EL (cell line): ENCODE measurements at places on chromosomes 5 and 9.
A peak's percentile ranks its signal among the peaks of the same experiment; 100 is the strongest.

- peak; percentile 83 for DNase-seq
Measured at GRCh38 chr9:109910671-109911518, 130.9 kb downstream of the PALM2AKAP2 start.

GRCh38 chr9:111036946-111037345 is 1.3 kb downstream of the LPAR1 start:
- DNase-seq: no peak

DNA sequence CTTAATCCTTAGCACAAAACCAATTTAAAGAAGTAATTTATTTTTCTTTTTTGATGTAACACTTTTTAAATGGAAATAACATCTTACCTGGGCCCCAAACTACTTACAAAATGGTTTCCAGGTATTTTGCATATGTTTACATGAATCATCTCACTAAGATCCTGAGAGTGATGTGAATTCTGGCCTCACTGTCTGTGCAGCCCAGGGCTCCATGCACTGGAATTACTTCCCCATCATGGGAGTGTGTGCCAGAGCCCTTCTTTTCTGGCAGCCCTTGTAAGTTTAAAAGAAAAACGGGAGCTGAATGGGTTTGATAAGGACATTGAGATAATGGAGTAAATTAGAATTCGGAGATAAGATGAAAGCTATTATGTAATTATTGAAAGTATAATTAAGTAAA is 12.2 kb upstream of the F2R start:
- DNase-seq: no peak

DNA sequence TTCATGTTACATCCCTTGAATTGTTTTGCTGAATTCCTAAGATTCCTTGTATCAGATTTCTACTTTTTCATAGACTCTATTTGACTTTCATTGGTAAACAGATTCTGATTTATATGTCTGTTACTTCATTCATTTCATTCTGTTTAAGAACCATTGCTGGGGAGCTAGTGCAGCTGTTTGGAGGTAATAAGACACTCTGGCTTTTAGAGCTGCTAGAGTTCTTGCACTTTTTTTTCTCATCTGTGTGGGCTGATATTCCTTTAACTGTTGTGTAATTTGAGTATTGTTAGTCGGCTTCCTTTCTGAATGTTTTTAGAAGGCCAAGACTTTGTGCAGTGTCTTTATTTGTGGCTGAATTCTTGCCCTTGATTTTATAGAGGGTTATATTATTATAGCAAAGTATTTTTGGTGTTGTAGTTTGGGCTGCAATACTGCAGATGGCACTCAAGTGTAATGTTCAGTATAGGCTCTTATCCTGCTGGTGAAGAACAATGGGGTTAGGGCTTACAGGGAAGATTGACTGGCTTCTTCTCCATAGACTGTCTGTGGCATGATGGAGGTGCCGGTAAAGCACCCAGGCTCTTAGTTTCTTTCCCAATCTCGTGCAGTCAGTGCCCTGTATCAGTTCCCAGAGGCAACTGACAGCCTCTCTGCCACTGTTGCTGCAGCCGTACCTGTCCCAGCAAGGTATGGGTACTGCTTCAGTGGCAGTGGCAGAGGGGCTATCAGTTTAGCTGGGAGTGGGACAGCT is 162.2 kb downstream of the OXCT1 start:
- DNase-seq: peak; percentile 49

- DNase-seq: no peak
Measured at GRCh38 chr5:5985332-5985731, 393.0 kb downstream of the MED10 start.

DNA sequence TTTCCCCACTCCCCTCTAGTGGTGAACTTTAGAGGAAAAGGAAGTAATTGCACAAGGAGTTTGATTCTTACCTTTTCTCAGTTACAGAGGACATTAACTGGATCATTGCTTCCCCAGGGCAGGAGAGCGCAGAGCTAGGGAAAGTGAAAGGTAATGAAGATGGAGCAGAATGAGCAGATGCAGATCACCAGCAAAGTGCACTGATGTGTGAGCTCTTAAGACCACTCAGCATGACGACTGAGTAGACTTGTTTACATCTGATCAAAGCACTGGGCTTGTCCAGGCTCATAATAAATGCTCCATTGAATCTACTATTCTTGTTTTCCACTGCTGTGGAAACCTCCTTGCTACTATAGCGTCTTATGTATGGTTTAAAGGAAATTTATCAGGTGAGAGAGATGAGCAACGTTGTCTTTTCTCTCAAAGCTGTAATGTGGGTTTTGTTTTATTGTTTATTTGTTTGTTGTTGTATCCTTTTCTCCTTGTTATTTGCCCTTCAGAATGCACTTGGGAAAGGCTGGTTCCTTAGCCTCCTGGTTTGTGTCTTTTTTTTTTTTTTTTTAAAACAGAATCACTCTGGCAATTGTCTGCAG is 25.3 kb downstream of the SLC22A5 start:
- DNase-seq: no peak

DNA sequence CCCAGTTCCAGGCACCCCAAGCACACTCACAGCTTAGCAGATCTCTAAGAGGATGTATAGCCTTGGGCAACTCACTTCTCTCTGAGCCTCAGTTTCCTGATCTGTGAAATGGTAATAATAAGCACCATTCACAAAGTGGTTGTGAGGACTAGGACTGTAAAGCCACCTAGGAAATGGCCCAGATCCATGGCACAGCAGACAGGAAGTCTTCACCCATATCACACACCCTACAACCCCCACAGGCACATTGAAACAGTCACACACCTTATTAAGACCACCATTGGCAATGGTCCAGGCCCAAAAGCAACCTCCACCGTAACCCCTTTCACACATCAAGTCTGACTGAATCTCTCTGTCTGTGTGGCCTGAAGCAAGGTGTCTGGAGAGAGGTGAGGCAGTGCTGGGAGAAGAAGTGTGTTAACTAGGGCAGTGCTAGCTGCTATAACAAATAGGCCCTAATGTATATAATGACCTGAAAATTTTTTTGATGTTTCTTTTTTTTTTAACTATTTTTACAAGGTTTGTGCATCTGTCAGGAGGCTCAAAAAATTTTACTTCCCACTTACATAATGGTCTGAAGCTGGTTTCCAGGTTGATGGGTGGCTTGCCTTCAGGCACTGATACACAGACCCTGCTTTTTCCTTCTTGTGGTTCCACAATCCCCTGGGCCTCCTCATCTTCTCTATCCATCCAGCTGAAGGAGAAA is 2.4 kb upstream of the RGS14 start:
- DNase-seq: no peak
